ENCODE measurements at places on chromosomes 6 and 20.

GRCh38 chr20:56843386-56843785 is 214.3 kb downstream of the TFAP2C start:
- DNase-seq, result no peak

- DNase-seq, result no peak
Observed at GRCh38 chr20:4083098-4083865, 67.9 kb upstream of the RNF24 start.

DNA sequence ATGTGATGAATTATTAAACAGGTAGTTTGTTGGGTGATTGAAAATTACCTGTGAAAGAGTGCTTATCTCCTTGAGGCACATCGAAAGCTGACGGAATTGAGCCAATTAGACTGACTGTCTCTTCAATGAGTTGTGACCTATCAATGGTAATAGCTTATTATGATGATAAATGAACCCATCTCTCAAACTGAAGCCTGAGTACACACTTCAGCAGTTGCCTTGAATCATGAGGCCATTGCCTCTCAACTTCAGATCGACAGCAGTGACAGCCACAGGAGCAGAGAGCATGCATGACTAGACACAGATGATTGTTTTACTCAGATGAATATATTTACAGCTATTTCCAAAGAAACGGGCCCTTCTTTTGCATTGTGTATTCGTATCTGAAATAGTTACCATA is 323.9 kb downstream of the LAMA2 start:
- no peak for DNase-seq

DNA sequence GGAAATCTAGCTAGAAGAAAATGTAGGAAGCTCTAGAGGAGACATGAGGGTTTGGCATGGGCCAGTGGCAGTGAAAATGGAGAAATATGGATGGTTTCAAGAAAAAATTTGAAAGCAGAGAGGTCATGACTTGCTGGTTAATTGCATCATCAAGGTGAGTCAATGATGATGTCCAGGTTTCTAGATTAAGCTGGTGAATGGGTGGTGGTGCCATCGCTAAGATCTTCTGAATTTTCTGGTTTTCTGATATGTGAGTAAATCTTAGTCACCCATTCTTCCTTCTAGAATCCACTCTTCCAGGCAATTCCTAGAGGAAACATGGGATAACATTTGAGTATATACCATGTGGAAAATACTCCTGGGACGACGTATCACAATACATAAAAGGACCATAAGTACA is 25.0 kb downstream of the SH3BGRL2 start:
- DNase-seq, result no peak

DNA sequence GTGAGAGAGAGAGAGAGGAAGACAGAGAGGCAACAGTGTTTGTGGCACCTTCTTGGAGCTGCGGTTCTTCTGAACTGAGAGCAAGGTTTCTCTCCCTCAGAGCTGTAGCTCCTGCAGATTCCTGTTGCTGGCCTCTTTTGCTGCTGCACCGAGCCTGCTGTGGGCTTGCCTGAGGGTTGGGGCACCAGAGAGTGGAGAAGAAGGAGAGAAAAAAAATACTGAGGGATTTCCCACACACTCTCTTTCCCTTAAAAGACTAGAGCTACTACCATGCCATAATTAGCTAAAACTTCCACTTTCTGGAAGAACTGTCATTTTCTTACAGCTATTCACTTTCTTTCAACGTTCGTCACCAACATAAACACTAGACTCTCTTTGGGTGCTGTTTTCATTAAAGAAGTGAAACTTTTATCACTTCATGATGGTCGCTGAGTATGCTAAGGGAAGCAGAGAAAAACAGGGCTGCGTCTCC is 18.2 kb upstream of the ECI2 start:
- DNase-seq, result no peak

GRCh38 chr6:53540129-53540692 is 4.7 kb downstream of the GCLC start:
- DNase-seq, result no peak

- DNase-seq, result no peak
Observed at GRCh38 chr6:119395192-119395591, 45.6 kb upstream of the MAN1A1 start.

DNA sequence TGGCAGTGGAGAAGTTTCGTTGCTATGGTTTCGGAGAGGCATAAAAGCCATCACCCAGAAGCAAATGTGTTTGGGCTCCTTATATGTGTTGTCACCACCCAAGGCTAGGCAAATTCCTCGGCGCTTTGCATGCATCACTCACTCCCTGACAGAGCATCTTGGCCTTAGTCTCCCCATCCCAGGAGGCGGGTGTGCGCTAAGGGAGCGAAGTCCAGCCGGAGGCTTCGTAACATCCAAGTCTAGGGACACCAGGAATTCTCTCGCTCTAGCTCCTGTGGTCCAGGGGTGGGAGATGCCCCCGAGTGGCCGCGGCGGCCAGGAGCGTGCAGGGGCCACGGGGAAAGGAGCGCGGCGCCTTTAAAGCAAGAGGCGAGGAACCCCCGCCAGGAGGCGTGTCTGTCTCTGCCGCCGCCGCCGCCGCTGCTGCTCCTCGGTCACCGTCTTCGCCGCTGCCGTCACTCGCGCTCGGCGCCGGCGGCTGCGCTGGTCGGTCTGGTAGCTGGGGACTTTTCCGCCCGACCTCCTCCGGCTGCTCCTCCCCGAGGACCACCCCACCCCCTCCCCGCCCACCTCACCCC is at the start of gene GRIK2:
GRIK2 (plus strand) TSS at position 458 of the 578 bp plus-strand sequence.
- peak; percentile 14 for DNase-seq

DNA sequence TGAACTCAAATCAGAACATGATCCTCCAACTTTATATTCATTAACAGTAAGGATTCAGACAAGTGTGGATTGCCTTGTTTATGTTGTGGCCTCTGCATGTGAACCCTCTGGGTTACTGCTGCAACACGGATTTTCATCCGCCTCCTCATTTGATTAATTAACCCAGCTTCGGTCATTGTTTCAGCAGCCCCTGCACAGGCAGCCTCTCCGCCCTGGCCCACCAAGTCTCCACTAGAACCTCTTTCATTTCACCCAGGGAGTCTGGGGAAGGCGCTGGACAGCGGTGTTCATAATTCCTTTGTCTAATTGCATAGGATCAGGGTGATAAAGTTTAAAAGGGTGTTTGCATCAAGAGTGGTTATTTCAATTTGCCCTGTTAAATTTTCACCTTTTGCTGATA is 15.7 kb downstream of the NKX2-2 start:
- no peak for DNase-seq

- no peak for DNase-seq
Observed at GRCh38 chr20:60581606-60582115, 623.4 kb downstream of the CDH26 start.

GRCh38 chr6:15628499-15629131 is 34.2 kb downstream of the DTNBP1 start:
- no peak for DNase-seq

- no peak for DNase-seq
Observed at GRCh38 chr20:50711113-50711825, 19.9 kb upstream of the RIPOR3 start.

- DNase-seq, result no peak
Observed at GRCh38 chr20:58623579-58624473, 27.3 kb upstream of the STX16 start.

- no peak for DNase-seq
Observed at GRCh38 chr6:170147832-170148708, 142.8 kb downstream of the DLL1 start.

DNA sequence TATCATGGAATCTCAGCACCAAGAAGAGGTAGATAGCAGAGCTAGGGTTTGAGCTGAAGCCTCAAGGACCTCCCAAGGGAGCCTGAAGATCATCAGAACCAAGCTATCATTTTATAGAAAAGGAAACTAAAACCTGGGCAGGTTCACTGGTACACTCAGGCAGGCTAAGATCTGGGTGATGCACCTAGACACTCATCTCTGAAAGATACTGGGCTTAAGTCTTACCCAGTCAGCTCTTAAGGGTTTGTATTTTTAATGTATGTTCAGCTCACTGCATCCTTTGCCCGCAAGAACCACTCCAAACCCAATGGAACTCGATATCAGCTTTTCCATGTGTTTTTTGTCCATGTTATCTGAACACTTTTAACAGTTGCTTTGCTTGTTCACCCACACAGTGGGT is 78.0 kb upstream of the SLC22A16 start:
- no peak for DNase-seq

GRCh38 chr20:891058-891705 is 25.0 kb downstream of the ANGPT4 start:
- DNase-seq, result no peak

DNA sequence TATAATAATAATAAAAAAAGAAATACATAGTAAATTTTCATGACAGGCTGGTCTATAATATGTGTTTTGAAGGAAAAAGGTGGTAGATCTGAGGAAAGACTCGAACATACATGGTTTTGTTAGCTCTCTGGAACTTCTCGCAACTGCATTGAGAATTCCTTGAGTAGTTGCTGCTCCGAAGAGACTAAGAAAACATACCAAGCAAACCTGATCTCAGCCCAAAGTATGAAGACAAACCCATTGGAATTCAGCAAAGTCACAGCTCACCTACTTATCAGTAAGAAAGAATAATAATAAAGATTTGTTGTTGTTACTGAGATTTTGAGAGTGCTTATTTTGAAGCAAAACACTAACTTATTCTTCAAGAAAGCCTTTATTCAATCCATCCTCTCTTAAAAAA is 1107.1 kb upstream of the EYS start:
- DNase-seq, result no peak

DNA sequence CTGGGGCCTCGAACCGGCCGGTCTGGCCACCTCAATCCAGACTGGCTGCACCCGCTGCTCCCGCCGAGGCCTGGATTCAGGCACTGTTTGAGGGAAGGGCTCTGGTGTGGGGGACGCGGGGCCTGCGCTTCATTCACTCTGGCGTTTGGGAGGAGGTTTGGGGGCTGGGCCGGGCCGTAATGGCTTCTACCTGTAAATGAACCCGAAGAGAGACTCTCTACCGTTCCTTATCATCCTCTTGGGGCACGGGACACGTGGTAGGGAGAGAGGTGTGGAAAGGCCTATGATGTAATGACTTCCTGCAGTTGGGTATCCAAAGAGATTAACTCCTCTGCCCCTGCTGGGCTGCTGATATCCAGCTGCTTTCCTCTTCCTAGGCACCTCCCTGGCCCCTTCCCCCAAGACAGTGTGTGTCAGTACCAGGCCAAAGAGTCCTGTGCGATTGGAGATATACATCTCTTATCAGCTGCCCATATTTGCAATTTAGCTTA is 1.8 kb downstream of the FOXO3 start:
- no peak for DNase-seq

GRCh38 chr20:49388744-49389143 is 93.7 kb downstream of the KCNB1 start:
- no peak for DNase-seq

GRCh38 chr6:45898941-45899682 is 116.5 kb downstream of the CLIC5 start:
- DNase-seq, result no peak

- no peak for DNase-seq
Observed at GRCh38 chr6:73732845-73733675, 37.1 kb downstream of the CD109 start.

- DNase-seq, result no peak
Observed at GRCh38 chr6:169800668-169801395, 49.4 kb downstream of the ERMARD start.

DNA sequence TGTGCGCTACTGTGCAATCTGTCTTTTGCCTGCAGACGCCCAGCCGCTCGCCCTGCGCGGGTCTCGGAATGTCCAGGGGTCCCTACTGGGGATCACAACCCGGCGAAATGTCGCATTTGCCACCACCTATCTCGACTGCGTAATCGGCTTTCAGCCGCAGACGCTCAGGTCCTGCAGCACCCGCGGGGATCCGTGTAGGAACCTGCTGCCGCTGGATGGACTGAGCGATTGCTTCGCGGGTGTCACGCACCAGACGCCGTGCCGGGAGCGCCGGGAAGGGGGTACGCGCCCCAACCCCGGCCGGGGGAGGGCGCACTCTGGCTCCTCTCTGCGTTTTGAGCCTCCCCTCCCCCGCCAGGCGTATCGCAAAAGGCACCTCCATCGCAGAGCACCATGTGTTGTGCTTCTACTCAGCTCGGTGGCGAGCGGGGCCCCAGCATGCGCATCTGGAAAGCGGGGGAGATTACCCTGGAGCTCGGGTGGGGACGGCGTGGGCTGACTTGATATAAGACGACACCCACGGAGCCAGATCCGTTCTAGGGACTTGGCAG is 747 bp upstream of the PTPRA start:
- peak; percentile 29 for DNase-seq

- DNase-seq, result no peak
Observed at GRCh38 chr6:13328875-13329183, 492 bp upstream of the TBC1D7 start.

DNA sequence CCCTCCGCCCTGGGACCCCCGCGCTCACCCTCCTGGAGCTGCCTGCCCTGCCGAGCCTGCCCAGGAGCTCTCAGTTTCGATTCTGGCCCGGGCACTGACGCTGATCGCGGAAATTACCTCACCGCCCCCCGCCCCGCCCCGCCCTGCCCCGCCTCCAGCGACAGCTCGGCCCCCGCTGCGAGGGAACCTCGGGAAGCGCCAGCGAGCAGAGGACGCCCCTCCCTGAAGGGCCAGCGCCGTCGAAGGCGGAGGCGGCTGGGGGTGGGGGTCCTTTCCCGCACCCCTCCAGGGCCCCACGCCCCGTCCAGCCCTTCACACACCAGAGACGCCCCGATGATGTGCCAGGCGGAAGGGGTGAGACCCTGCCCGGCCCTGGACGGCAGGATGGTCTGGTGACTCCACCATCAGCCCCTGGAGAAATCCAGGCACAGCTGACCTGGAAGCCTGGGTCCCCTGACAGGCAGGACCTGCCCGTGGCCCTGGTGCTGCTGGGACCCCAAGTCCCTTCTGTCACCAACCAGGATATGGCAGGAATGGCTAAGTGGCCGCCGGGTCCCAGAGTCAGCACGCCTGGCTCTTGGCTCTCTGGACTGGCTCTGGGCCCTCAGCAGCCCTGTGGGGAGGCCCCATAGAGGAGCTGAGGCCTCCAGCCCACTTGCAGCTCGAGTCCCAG is at the start of gene HELZ2:
HELZ2 (minus strand) TSS at position 84 of the 673 bp plus-strand sequence. CDS start 1,854 bp downstream, outside the sequence.
- peak; percentile 63 for DNase-seq

DNA sequence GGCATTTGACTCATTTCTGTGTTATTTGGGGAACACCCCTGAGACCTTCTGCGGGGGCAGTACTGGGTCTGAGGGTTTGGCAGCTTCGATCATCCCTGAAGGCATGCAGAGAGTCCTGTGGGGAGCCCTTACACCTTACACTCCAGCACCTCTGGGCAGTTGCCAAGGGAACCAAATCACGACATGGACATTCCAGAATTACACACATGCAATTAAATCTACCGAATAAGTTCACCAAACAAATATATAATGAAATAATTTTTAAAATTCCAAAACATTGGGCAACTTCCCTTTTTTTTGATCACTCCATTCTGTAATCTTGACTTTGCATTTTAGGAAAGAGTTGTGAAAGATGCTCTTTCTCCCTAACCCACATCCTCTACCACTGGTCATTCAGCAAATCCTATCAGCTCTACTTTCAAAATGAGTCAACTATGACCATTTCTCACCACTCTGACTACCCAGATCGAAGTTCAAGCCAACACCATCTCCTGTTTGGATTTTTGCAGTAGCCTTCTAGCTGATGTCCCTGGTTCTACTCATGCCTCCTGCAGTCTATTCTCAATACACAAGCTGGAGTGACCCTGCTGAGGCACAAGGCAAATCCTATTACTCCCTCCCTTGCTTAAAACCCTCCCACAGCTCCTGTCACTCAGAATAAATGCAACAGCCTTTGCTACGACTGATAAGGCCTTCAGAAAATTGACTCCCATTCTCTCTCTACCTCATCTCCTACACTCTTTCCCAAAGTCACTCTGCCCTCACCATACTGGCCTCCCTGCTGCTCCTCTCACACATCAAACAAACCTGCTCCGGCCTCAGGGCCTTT is 533.3 kb downstream of the HACE1 start:
- no peak for DNase-seq

GRCh38 chr20:63239431-63239830 is 3.7 kb downstream of the BIRC7 start:
- DNase-seq, result no peak

- DNase-seq, result no peak
Observed at GRCh38 chr20:21371193-21371592, 26.1 kb downstream of the NKX2-4 start.
